Eye (tissue), 1 donor: ENCODE measurements at places on chromosomes 4 and X.

DNA sequence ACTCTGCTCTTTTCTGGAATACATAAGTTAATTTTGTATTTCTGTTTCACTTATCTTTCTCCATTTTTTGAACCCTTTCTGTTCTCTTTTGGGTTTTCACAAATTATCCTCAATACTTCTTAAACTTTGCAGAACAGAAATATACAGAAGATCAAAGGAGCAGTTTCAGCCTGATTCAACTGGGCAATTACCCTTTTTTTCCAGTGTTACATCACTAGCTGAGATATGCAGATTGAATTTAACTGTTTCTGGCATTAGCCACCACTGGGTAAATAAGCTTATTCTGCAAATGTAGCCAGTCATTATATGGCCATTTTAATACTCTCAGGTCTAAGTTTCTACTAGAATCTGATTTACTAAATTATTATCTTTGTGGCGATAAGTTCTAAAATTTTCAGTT lies 66.9 kb upstream of the GRID2 start:
- DNase-seq, result no peak

- no peak for DNase-seq
Observed at GRCh38 chr4:184689681-184690080, 40.1 kb downstream of the PRIMPOL start.

DNA sequence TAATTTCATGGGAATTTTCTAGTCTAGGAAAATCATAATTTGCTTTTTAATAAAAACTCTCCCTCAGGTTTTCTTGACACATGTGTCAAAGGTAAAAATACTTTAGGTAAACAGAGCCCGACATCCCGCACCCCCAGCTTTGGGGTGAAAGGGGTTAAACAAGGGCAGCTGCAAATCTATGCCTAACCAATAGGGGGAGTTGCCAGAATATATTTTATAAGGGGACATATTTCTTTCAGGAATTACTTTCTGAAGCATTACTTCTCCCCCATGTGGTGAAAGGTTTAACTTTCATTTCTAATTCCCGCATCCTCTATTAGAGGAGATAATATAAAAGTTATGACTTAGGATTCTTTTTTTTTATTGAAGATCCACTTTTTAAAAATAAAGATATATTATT lies 53.9 kb upstream of the HEPH start:
- peak; percentile 0 for DNase-seq

DNA sequence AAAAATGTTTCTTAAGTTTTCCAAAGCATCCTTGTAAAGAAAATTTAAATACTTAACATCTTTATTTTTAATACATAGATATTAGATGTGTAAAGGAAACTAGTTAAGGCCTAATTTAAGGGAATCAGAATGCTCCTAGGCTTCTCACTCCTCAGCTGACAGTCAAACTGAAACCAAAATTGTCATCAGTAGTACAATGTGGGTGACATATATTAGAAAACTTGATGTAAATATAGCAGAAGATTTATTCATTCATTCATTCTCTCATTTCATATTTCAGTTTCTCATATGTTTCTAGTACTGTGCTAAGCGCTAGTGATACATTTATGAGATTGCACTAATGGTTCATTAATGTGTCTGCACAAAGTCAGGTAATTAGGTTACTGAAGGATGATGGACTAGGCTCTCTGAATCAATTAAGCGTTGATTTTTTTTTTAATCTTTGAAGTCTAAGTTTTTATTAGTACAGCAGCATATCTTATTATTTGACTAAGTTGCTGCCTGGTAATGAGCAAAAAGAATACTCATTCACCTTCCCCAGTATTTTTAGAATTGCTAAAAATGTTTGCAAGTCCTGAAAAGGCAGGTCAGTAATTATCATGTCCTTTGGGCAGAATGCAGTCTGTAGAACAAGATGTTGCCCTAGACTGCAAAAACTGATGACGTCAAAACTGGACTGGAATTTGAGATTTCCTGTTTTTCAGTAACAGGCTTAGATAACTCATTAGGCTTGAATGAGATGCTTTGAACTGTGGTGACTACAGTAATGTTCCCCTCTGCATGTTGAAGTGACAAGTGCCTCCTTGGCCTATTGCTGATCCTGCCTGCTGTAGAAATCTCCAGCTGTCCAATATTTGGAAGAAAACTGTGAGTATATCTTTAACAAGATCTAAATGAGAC lies 128.7 kb downstream of the ARHGAP24 start:
- DNase-seq, result peak; percentile 19

DNA sequence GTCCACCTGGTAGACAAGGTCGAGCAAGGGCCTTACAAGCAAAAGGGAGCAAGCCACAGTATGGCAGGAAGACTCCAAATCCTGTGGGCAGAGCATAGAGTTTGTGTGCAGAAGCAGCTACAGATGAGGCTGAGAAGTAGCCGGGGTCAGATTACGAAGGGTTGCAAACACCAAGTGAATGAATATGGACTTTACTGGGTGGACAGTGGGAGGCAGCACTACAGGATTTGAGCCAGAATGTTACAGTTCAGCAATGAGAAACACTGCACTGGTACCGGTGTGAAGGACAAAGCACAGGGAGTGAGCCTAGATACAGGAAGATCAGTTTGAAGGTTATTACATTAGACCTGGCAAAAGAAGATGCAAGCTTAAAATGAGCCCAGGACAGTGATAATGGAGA lies 46.1 kb upstream of the HOPX start:
- DNase-seq, result no peak

- no peak for DNase-seq
Observed at GRCh38 chr4:70935038-70935695, 33.0 kb downstream of the MOB1B start.

DNA sequence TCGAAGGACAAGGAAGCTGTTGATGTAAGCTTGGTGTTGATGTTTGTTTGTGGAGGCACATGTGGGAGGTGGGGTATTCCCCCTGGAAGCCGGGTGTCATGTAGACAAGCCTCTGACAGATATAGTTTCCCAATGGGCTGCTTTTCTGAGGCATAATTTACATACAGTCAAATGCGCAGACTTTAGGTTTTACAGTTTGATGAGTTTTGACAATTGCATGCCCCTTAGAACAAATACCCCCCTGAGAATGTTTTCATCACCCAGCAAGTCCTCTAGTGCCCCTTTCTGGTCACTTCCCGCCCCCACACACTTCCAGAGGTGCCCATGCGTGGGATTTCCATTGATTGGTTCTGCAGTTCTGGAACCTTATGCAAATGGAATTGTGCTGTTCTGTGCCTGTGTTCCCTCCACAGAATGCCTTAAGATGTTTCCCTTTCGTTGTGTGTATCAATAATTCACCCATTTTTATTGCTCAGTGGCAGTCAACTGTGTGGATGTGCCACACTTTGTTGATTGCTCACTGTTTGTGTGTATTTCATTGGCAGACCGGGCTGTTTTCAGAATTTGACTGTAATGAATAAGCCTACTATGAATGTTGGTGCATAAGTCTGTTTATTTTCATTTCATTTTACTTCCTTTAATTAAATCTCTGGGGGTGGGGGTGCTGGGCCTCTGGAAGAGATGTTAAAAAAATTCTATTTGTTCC lies 8.5 kb downstream of the EVC start:
- peak; percentile 36 for DNase-seq

DNA sequence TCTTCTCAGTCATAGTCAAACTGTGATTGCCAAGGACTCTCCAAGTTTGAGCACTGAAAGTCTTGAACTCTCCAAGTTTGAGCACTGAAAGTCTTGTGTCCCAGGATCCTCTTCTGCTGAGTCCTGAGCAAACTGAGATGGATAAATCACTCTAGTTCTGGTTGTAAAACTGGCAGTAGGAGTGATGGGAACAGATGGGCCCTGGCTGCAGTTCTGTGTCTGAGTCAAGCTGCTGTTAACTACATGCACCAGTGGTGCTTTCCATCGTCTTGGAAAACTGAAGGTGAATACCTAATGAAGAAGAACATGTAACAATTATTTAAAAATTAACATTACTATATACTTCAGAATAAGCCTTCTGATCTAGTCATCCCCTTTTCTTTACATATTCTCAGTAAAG lies 27.6 kb upstream of the KCNIP4 start:
- no peak for DNase-seq

DNA sequence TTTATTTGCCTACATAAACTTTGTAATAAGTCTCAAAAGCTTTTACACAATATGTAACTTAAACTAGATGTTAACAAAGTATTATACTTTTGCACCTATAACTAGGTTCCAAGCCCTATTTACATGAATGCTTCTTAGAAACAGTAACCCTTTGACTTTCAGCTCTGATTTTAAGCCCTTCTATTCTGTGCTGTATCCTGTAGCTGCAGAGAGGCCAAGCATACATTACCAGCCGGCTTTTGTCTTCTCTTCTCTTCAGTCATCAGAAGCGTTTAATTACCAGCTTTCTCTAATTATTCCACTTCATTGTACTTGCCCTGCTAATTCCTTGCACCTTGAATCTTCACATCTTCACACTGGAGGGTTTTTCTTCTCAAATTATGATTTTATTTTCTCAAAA lies 403.1 kb downstream of the PDGFC start:
- DNase-seq, result peak; percentile 35

- no peak for DNase-seq
Observed at GRCh38 chr4:141352331-141352730, 131.6 kb downstream of the ZNF330 start.

GRCh38 chr4:138685316-138685715 lies 330.3 kb upstream of the NOCT start:
- no peak for DNase-seq

DNA sequence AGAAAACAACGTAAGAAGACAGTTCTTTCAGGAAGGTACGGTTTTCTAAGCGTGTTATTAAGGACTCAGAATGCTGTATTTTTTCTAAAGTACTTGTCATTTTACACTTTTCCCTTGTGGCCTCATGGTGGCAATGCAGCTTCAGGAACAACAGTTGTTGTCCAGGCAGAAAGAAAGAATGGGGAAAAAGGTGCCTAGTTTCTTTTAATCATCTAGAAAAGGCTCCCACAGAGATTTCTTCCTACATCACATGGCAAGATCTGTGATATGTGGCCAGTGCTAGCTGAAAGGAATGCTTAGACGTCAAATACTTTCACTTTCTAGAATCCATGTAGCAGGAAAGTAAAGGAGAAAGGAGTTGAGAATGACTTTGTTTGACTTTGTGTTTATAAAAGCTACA lies 49.0 kb upstream of the TRAM1L1 start:
- peak; percentile 83 for DNase-seq

DNA sequence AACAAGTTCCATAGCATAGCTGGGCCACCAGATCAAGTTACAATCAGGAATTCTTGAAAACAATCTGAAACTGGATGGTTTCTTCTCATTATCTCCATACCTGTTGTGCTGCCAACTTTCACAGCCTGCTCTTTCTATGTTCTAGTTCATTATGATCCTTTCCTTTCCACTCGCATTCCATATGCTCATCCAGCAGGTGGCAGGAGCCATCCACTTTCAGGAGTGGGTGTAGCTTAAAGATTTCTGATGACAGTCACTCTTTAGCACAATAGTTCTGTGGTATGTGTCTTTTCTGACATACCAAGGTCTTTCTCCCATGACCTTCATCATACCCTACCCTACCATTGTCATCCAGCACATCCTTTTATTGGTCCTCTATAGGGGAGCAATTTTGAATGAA lies 46.4 kb downstream of the PAGE2 start:
- peak; percentile 54 for DNase-seq

DNA sequence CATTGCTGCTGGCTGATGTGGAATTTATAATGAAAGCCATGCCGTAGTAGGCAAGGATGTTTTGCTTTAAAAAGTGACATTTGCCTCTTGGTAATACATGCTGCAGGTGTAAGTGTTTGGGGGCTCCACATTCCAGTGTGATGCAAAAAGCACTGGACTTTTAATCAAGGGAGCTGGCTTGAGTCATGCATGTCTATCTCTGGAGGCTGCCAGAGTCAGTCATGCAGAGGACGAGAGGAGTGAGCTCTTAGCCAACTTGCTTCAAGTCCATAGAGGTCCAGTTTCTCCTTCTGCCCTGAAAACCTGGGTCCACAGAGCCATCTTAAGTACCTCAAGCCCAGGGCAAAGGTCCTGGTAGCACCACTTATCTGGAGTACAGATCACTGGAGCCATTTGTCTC lies 11.6 kb upstream of the CXCL13 start:
- no peak for DNase-seq

GRCh38 chr4:5237086-5237660 lies 185.9 kb downstream of the STK32B start:
- no peak for DNase-seq

- DNase-seq, result no peak
Observed at GRCh38 chrX:40093586-40093985, 4.2 kb downstream of the BCOR start.

DNA sequence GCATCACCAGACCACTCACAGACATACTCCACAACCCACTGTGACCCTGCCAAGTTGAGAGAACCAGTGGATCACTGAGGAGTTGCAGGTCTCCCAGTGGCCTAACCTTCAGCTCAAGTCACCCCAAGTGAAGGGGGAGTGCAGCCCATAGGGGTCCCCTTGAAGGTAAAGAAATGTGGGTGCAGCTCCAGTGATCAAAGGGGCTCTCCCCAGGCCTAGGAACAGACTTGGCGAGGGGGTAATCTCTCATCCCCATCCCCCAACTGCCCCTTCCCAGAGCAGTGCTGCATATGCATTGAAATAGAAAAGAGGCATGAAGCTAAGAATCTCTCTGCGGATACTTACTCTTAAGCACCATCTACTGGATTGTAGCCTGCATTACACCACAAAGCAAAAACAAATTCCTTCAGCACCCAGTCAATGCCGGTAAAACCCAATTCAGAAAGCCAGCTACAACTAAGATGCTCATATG lies 27.0 kb downstream of the MAGEE1 start:
- peak; percentile 53 for DNase-seq

- DNase-seq, result no peak
Observed at GRCh38 chr4:40484346-40485090, 145.1 kb downstream of the RBM47 start.

- peak; percentile 16 for DNase-seq
Observed at GRCh38 chrX:47608130-47608810, 11.4 kb downstream of the SYN1 start.

DNA sequence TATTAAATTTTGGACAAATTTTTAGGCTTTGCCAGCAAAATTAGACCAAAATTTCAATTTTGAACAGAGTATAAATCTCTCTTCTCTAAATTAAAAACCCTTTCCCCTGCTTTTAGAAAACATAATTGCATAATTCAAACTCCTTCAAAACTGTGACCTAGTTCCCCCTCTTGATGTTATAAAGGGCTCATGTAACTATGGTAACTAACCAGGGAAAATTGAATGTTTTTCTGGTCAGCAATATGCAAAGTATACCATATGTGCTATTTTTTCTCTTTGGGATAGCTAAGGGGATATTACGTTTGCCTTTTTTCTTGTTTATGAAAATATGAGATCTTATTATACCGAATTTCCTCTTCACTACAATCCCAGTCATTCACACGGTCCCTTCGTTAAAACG lies 5.1 kb upstream of the ING2 start:
- DNase-seq, result no peak

- DNase-seq, result no peak
Observed at GRCh38 chr4:79205121-79205520, 120.7 kb downstream of the NAA11 start.
